CD8-positive, alpha-beta T cell (primary cell): ENCODE measurements at places on chromosomes 13 and 19.

DNA sequence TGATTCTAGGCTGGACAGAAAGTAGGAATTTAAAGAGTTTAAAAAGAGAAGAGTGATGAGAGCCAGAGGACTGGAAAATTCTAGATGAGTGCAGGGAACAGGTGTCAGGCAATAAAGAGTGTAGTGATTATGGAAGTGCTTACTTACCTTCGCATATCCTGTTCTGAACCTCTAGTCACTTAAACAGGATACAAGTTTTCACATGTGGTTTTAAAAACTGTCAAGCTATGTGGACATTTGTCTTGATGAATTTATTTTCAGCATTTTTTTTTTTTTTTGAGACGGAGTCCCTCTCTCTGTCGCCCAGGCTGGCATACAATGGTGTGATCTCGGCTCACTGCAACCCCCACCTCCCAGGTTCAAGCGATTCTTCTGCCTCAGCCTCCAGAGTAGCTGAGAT is 34.3 kb upstream of the IL17D start:
- DNase-seq: no peak

DNA sequence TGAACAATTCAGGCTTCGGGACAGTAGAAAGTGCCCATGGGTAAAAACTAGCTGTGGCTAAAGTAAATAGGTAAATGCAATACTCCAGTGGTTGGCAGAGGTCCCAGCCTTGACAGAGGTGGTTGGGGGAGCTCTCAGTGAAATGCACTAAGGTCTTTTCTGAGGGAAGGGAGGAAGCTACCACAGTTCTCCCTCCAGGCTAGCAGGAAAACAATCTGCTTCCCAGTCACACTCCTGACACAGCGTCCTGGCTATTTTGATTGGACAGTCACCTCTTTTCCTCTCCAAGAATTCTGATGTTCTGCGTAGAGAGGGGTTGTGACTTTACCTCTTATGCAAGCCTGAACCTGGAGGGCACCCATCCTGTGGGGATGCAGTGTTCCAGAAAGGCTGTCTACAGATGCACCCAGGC is 128.7 kb downstream of the CYSLTR2 start:
- DNase-seq: no peak

GRCh38 chr13:46388308-46388707 is 1.3 kb upstream of the RUBCNL start:
- DNase-seq: no peak

GRCh38 chr13:60268203-60268555 is 104.5 kb upstream of the DIAPH3 start:
- DNase-seq: no peak

DNA sequence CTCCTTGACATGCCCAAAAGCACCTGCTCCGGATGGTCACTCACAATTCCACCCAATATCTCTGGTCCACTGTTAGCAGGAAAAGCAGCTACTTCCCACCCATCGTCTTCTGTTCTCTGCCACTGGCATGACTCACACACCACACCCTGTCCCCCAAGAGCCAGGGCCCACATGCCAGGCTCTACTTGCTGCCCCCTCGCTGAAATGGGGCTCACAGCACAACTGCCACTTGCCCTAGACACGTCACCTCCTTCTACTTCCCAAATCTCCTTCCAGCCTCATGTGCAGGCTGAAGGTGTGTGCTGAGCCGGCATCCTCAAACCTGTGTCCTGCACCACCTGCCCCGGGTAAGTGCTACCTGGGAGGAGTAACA is 65.0 kb downstream of the TBC1D4 start:
- no peak for DNase-seq

- DNase-seq: no peak
These were observed 71.9 kb downstream of the OLFM4 start for GRCh38 chr13:53100394-53101063.
